Aorta (tissue), 5 donors: ENCODE measurements at places on chromosomes 7 and 10. TPM values are rescaled to one million over a fixed set of nuclear protein-coding genes. Genes with fewer than 3 reads are reported as not detected.

GRCh38 chr7:4610768-4611467 lies 71.2 kb upstream of the FOXK1 start:
- no peak for DNase-seq

DNA sequence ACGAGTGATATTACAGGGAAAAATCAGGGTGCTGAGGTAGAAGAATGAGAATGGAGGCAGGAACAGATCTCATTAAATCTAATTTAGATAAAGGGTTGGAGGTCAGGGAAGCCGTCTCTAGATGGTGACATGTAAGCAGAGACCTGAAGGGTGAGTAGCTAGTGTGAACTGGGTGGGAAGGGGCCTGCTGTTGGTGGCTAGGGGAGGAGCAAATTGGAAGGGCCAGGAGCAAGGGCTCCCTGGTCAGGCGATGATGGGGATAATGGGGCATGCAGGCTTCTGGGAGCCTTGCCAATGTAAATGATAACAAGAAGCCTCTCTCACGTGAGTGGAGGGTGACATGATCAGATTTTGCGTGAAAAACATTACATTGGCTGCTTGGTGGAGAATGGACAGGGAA lies 76.3 kb downstream of the WDFY4 start:
- DNase-seq: no peak

DNA sequence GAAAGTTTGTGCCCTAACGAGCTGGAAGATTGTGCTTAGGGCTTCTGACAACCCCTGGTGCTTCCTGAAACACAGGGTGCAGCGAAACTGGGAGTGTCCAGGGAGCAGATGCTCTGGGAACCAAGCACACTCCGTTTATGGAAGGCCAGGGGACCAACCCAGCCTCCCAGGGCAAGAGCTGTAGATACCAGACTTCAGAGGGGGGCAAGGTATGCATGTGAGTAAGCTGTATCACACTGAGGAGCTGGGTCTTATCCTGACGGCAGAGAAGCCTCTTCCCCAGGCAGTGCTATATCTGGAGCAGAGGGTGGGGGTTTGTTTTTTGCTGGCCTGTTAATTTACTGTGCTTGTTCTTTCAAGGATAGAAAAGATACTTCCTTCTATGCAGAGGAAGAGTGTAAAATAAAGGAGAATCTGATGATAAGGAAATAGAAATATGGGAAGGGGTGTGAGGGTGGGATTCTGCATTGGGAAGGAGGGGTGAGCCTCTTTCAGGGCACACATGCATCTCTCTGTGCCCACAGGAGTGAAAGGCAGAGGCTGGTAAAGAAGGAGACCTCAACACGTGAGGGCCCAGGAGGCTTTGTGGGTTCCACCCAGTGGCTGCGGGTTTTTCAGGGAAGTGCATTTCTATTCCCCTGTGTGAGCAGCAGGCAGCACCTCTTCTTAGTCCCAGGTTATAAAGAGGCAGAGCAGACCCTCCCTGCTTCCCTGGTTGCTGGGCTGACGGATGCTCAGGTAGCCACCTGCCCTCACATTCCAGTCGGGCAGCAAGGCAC lies 314.1 kb downstream of the TCERG1L start:
- no peak for DNase-seq

DNA sequence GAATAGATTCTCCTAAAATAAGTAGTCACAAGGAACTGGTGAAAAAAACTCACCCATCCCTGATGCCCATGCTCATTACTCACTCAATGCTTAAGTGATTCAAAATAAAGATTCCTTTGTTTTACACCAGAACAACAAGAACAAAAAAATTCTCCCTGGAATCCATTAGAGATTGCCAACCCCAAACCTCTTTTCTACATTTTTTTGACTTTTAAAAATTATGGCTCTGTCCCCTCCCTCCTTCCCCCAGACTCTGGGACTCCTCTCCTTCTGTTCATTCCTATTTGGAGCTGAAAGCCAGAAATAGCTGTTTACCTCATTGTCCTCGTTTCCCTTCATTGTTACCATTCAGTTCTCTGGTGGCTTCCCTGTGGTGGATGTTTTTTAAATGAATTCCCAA lies 63.2 kb upstream of the FHIP2A start:
- no peak for DNase-seq

DNA sequence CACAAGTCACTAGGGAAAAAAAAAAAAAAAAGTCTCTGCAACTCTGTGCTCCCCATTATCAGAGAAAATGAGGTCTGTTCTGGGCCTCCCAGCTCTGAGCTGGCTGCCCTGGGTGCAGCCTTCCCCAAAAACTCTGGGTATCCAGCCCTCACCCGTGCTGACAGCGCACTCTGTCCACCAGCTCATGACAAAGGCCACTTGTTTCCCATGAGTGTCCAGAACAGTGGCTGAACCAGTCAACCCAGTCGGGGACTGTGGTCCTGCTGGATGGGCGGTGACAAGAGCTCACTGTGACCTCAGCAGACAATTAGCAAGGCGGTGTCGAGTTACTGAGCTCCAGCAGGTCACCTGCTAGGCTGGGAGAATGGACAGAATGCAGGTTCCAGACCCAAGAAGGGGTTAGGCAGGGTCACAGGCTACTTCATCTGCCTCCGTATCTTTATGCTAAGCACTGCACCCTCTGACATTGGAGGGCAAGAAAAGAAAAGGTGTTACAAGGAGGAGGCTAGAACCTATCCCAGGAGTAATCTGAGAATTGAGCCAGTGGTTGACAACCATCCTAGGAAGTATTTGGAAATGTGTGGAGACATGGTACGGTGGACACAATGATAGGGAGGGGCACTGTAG lies 37.2 kb downstream of the DLG5 start:
- DNase-seq: no peak

DNA sequence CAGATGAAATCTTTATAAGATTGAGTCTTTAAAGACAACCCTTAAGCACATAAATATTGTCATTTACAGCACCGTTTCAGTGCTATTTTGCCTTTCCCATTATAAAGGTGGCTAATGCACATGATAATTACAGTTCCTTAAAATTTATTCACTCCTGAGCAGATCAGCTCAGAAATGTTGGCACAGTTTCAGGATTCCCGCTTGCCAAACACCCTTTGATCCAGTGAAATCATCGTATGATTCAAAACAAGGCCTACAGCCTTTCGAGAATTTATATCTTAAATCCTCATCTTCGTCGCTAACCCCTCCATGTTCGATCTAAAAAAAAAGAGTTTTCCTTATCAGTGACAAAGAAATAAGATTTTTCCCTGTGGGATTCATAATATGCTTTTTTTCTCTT lies 14.1 kb upstream of the SOSTDC1 start:
- no peak for DNase-seq

DNA sequence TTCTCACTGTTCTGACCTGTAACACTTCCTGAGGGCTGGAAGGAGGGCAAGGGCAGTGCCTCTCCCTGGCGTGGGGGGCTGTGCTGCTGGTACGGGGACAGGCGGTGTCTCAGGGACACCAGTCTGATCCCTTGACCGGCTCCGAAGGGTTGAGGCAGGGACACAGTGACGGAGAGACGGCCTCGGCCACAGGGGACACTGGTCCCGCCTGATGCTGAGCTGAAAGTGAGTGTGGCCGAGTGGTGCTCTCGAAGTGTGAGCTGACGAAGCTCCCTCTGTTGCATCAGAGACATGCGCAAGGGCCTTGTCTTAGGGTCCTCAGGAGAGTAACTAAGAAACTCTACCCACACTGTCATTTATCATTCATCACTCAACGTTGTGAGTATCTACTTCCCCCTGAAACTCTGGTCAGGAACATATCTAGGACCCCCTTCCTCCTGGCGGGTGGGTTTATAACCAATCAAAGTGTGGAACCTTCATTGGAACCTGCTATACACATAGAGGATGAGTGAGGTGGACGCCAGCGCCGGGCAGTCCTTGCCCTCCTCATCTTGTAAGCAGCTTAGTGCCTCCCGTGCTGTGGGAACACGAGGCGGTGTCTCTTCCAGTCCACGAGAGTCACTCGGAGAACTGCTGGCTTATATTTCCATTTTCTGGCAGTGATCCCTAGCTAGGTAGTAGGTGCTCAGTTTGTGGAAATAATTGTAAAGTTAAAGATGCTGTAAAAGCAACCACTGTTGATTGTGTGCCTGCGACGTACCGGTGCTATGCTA lies 283.1 kb downstream of the DNAJB6 start:
- DNase-seq: no peak

DNA sequence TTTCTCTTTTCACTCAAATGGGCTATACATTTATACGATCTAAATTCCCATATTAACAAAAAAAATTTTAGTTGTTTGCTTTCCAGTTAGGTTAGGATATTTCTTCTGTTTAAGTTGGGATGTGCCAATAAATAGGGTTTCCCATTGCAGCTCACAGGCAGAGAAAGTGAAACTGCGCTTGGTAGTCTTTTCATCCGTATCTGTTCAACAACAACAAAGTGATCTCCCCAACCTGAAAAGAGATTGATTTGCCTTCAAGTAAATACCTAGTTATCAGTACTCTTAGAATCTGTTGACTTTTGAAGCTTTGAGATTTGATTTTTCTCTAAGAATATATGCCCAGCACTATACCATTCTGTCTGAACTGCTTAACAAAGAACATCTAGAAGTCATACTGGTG lies 143.4 kb downstream of the DYNC1I1 start:
- no peak for DNase-seq

DNA sequence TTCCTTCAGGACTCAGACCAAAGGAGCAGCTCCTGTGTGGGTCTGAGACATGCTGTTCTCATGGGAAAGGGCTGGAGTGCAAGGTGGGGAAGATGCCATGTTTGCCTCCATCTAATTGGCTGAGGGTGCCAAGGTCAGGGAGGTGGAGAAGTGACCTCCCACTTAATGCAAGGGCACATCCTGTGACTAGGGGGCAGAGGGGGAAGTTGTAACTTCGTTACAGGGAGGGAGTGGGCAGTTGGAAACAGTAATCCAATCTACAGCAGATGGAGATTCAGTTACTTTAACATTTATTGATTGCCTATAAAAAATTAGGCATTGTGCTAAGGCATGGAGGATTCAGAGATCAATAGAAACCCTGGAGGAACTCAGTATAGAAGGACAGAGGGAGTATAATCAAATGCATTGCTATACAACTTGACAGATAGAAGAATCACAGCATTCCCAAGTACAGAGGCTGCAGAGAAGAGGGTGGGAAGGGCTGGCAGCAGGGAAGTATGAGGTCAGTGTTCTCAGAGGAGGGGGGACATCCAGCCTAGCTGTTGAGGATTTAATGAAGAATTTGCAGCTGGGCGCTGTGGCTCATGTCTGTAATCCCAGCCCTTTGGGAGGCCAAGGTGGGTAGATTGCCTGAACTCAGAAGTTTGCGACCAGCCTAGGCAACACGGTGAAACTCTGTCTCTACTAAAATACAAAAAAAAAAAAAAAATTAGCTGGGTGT lies 75.9 kb downstream of the CCNY start:
- no peak for DNase-seq

ADAMTS14 gene
- polyA plus RNA-seq: 0.13 TPM

SLC26A4 gene
- polyA plus RNA-seq: 2.9 TPM

IPMK gene
- polyA plus RNA-seq: 2.9 TPM
